ENCODE measurements at places on chromosomes 11 and 22.

DNA sequence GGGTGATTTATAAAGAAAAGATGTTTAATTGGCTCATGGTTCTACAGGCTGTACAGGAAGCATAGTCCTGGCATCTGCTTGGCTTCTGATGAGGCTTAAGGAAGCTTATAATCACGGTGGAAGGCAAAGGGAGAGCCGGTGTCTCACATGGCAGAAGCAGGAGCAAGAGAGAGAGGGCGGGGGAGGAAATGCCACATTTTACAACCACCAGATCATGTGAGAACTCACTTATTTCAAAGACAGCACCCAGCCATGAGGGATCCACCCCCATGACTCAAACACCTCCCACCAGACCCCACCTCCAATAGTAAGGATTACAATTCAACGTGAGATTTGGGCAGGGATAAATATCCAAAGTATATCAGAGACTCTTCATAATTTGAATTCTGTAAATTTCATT, 200.7 kb downstream of the MSANTD4 start:
- DNase-seq = no peak

DNA sequence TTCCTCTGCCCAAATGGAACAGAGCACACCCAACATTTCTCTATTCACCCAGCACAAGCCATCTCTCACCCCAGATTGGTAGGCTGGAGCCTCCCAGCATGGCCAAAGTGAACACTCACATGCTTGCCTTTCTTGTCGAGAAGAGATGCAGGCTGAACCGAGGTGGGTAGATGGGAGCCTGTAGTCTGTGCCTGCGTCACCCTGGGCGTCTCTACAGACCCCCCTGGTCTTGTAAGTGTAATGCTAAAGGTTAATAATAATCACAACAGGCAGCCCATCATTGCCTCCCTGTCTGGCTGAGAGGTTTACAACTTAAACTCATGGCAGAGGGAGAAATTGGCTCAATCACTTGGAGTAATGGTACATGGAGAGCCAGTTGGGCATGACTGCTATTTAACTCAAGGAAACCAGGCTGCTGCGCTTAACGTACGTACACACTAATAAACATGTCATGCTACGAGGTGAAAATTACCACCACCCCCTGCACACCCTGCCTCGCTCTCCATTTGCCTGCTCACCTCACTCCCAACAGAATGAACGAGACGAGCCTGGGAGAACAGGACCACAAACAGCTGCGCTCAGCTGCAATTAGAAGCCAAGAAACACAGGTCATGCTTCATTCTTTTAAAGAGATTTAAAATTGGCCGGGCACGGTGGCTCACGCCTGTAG, 9.1 kb upstream of the ZBTB16 start:
- DNase-seq = no peak

GRCh38 chr11:18705651-18706281, 7.2 kb downstream of the TMEM86A start:
- peak; percentile 14 for DNase-seq

- no peak for DNase-seq
Measured at GRCh38 chr11:68517121-68517741, 56.7 kb downstream of the PPP6R3 start.

DNA sequence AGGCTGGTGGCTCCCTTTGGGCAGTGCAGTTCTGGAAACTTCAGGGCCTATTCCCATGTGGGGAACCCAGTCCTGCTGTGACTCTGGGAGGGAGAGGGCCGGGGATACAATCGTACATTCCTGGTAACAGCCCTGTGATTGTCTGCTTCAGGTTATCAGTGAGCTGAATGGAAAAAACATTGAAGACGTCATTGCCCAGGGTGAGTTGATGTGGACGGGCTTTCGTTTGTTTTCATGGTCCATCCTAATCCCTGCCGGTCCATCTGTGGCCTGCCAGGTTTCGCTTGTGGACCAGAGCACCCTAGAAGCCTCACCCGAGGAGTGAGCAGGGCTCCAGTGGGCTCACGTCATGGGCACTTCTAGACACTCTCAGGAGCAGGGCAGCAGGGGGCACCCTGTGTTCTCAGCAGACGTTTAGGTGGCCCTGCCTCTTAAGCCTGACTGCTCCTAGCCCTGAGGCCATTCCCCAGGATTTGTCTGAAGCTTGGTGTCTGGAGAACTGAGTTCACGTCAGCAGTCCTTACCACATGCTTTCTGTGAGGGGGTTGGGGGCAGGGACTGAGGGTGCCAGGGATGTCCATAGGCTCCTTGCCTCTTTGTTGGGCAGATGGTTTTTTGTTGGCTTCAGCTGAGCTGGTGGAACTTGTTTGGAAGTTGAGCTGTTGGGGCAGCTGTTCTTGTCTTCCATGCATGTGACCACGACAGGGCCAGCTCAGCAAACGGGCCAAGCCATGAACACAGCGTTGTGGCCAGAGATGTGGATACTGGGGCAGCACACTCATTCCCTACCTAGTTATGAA, 1.9 kb downstream of the RPLP2 start:
- DNase-seq = no peak

DNA sequence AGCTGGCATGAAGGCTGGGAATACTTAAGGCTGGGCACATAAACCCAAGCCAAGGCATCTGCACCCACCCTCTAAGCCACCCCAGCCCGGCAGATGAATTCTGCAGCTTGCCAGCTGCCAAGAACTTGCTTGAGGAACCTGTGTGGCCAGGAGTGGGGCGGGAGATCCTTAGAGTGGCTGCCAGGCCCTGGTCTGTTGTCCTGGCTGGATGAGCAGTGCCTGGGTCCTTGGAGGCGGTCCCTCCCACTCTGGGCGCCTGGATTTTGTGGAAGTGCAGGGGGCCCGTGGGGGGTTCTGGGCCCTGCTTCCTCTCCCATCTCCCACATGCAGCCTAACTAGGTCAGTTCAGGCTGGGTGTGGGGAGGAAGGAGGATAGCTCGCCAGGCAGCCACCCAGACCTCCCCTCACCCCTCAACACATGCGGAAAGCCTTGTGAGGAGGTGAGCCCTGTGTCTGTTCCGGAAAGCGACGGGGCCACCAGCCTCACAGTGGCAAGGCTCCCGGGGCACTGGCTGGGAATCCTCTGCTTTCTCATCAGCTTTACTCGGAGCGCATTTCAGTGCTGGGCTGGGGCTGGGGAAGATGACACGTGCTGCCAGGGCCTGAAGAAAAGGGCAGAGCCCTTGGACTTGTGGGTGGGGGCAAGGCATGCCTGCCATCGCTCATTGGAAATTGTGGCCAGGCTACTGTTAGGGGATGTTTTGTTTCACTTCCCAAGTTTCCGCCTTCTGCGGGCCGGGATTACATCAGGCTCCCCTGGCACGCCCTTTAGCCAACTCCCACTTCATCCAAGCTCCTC, 8.4 kb downstream of the DAGLA start:
- no peak for DNase-seq
